ENCODE measurements at places on chromosomes 12 and 14.

DNA sequence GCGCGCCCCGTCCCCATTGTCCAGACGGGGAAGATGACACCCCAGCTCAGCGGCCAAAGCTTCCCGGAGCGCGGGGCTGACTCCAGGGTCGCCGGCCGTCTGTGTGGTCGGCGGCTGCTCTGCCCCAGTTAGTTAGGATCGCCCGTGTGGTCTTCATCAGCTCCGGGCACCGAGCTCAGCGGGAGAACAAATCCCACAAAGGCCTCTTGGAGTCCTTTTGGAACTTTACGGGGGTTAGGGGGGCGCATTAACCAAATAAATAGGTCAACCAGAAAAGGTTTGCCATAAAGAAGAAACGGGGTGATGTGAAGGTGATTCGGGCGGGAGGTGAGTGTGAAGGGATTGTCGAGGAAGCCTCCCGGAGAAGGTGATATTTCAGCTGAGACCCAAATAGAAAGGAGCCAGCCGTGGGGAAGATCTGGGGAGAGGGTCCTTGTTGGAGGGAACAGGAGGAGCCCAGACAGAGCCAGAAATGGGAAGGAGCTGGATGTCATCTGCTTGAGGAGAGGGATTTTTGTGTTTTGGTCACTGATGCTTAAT is 697 bp downstream of the ATP6V0A2 start:
- DNase-seq, result peak; percentile 32

DNA sequence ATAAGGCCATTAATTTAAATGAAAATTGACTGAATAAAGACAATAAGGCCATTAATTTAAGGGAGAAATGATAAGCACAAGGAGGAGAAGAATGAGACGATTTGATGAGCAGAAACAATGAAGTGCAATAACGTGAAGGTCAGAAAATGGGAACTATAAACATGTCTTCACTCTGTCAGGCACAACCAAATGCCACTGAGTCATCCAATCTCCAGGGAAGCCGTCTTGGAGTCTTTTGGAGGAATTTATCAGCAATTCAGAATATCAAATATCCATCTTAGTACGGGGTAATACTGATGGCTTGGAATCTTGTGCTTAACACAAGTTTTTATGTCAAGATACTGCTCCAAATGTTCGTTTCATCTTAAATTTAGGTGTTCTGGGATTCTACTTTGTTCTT is 159.9 kb downstream of the CAPZA3 start:
- no peak for DNase-seq

- DNase-seq, result peak; percentile 55
Measured at GRCh38 chr14:93132472-93133065, 16.8 kb upstream of the ITPK1 start.

GRCh38 chr12:98121963-98122362 is 393.4 kb upstream of the TMPO start:
- DNase-seq, result no peak

DNA sequence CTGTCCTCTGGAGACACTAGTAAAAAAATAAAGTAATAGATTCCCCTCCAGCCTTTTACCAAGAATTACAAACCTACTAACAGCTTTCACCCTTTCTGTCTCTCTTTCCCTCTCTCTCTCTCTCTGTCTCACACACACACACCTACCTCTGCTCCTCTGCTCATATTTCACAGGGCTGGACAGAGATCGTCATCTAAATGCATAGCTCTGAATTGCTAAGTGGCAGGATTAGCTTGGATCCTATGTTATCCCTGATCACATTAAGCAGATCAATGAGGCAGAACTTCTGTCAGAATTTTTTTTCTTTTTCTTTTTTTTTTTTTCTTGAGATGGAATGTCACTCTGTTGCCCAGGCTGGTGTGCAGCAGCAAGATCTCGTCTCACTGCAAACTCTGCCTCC is 22.9 kb downstream of the VCPKMT start:
- no peak for DNase-seq

DNA sequence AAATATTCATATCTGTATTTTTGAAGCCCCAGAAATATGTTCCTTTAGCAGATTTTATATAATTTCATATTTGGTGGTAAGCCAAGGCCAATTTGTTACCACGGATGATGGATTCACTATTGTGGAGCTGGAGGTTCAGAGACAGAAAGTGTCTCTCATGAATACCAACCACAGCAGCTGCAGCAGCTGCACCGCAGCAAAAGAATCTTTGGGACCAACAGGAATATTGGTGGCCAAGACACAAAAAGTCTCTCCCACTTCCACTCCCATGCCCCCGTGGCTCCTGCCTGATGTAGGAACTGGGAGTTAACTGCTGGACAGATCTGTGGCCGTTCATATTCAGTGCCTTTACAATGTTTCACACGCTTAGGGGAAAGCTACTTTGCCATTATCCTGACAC is 155.3 kb downstream of the ADAMTS20 start:
- DNase-seq, result no peak

GRCh38 chr14:101040538-101041442 is 137.3 kb upstream of the RTL1 start:
- no peak for DNase-seq

- no peak for DNase-seq
Measured at GRCh38 chr14:75066691-75067090, 2.8 kb upstream of the ZC2HC1C start.

GRCh38 chr12:53684654-53685220 is 8.9 kb upstream of the ATP5MC2 start:
- no peak for DNase-seq

- no peak for DNase-seq
Measured at GRCh38 chr12:20695232-20695631, at the start of gene SLCO1C1. Gene SLCO1C1, plus strand, starts transcription at chr12:20695332. Its CDS starts 4,245 bp downstream, at chr12:20699577.

DNA sequence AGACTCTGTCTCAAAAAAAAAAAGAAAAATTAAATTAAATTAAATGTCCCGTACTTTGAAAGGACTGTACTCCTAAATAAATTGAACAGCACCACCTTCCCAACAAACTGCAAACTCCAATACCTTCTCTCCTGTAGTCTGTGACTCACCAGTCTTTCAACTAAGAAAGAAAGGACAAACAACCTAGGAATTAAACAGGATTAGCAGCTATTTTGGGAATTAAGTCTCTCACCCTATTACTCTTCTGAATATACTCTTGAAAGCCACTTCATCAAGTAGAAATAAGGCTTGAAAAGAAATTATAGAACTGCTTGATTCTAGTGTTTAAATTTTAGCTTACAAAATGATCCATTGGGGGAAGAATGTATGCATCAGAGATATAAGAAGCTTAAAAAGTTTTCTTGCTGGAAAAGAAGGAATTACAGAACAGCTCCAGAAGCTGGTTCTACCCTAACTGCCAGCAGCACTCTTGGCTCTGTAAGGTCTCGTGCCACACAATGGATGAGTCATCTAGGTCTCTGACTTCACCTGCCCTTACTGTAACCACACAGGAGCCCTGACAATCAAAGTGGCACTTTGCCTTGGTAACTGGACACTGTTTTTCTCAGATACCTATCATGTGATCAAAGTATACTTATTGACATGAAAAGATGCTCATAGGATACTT is 57.0 kb upstream of the CERS5 start:
- peak; percentile 22 for DNase-seq

DNA sequence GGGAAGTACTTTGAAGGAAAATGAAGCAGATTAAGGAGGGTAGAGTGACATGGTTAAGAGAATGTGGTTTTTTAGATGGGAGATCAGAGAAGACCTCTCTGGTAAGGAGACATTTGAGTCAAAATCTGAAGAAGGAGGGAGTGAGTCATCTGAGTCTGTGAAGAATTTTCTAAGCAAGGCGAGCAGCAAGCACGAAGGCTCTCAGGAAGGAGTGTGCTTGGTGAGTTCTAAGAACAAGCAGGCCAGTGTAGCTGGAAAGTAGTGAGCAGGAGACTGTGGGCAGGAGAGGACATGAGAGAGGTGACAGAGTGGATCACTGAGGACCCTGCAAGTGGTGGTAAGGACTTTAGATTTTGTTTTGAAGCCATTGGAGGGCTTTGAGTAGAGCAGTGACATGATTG is 76.3 kb upstream of the FUT8 start:
- no peak for DNase-seq

DNA sequence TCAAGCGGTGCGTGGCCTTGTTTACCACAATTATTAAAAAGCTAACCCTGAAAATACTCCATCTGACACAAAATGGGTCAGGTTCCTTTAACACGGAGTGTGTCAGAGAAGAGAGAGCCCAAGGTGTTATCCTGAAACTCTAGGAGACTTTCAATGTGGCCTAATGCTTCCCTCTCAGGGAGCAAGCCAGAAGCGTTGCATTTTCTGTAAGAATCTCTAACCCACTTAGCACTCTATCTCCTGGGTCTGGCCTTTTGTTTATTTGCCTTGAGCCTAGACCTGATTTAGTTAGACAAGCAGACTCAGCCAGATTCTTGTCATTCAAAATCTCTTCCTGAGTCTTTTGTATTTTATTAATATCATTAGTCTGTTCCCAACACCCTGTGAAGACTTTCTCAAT is 184.0 kb upstream of the SYT1 start:
- DNase-seq, result no peak

- DNase-seq, result no peak
Measured at GRCh38 chr14:60933920-60934655, 46.8 kb downstream of the TRMT5 start.

DNA sequence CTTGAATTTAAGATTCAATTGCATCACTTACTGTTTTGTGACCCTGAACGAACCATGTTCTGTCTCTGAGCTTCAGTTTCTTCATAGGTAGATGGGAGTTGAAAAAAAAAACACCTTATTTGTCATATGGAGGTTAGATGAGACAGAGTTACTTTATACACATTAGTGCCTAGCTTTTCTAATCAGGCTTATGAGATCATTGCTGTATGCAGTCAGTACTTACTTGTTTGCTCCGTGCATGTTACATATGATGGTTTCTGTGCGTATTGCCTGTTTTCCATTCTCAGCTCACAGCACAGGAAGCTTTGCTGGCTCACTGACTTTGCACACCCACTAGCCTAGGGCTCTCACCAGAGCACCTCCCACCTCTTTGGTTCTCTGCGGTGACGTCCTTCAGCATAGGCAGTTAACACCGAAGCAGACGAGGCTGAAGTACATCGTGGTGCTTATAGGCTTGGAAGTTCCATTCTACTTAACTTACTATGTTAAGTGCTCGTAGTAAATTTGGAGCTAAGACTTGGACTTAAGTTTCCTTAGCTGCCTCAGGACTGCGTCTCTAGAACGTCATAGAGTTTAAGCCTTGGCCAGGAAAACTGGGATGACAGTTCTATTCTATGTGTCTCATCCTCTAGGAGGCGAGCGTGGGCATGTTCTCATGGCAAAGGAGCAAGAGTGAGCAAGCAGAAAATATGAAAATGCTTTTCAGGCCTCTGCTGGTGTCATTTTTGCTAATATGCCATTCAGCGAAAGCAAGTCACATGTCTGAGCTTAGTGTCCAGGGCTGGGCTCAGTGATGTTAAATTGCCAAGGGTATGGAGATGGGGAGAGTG is 57.3 kb downstream of the NRXN3 start:
- no peak for DNase-seq

DNA sequence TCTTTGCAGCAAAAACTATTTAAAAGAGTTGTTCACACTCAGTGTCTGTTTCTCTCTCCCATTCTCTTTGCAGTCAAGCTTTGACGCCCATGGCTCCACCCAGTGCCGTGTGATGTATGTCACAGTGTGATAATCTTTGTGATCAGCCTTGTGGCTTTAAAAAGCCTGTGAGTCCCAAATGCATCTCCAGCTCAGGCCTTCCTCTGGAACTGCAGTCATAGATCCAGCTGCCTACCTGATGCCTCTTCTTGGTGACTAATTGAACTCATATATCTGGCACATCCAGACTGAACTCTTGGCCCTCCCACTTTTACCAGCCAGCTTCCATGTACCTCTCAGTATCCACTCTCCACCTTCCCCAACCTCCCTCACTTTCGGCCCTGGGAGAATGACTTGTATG is 182.8 kb upstream of the ARHGAP5 start:
- no peak for DNase-seq

- DNase-seq, result no peak
Measured at GRCh38 chr12:82319276-82319675, 38.9 kb downstream of the CCDC59 start.

DNA sequence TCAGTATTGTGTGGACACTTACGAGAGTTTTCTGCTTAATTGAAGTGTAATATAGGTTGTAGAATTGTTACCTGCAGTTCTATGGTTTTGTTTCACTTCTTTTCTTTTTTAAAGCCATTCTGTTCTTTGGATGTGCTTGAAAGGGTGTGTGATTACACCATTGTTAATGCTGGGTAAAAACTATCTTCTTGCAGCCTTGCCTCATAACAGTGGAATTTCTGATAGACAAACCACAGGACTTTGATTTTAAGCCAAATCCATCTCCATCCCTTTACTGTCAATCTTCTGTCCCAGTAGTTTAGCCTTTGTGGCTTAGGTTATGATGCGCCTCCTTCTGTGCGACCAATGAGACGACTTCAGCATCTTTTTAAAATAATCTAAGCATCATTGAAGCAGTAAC is 182.3 kb downstream of the PELI2 start:
- no peak for DNase-seq

- peak; percentile 20 for DNase-seq
Measured at GRCh38 chr12:93785249-93786010, 108.3 kb downstream of the CRADD start.

GRCh38 chr12:46147144-46147543 is 121.7 kb downstream of the SLC38A1 start:
- DNase-seq, result no peak

- DNase-seq, result no peak
Measured at GRCh38 chr12:91273560-91273959, 90.9 kb upstream of the DCN start.

DNA sequence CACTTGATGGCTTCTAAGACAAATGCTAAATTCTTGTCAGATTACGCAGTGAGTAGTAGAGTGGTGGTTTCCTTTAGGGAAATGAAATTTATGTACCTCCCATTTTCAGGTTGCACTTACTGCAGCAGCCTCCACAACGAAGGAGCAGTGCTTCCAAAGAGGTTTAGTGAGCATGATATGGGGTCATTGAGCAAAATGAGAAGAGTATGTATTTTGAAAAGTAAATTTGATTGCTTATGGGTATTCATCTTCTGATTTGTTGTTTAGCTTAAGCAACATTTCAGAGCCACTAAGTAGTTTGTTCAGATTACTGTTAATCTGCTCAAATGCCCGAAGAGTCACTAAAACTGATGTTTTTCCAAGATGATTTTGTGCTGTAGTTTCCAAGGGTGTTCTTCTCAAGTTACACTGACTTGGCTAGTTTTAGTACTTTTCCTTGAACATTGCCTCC is 493.6 kb downstream of the PCNX1 start:
- DNase-seq, result no peak

DNA sequence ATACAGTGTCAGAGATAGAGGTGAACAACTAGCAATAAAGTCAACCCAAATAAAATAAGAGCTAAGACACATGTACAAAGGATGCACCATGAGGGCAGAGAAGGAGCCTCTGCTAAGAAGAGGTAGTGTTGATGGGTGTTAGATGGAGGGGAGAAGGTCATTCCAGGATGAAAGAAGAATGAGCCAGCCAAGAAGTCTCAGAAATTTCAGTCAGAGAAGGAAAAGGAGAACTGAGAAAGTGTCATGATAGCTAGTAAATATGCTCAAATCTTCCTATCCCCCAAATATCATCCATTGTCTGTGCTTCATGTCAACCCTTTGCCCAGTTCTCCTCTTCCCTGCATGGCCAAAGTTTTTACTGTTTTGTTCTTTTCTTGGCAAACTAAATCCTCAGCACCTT is 225.2 kb upstream of the BTG1 start:
- no peak for DNase-seq

Measured in NB4 (cell line).